Vagina (tissue), 2 donors: ENCODE measurements at places on chromosomes 13 and 19. TPM values are rescaled to one million over a fixed set of nuclear protein-coding genes. Genes with fewer than 3 reads are reported as not detected.

GRCh38 chr19:13396250-13397080, 109.8 kb downstream of the CACNA1A start:
- no peak for DNase-seq

DNA sequence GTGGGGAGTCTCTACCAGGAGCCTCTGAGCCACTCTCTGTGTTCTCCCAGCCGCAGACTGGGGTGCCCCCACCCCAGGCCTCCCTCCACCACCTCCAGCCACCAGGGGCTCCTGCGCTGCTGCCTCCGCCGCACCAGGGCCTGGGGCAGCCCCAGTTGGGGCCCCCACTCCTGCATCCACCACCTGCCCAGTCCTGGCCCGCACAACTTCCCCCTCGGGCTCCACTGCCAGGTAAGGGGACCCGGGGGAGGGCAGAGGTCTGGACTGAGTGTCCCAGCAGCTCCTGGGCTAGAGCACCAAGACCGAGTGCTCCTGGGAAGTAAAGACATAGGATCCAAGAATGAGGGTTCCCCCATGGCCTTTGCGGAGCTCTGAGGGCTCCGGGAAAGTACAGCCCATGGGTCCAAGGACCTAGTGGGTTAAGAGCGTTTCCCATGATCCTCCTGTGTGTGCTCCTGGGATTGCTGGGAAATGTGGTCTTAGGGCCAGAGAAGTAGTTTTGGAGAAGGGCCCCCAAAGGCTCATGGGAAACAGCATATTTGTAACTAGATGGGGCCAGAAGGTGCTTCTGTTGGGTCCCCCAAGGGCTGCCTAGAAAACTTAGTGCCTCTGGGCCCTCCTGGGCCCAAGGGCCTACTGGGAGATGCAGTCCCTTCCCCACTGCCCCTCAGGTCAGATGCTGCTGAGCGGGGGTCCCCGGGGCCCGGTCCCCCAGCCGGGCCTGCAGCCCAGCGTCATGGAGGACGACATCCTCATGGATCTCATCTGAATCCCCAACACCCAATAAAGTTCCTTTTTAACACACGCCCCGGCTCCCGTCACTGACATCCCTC, 14.6 kb upstream of the PTOV1 start:
- no peak for DNase-seq

Gene ERICH6B
- not detected for total RNA-seq

- no peak for DNase-seq
These were observed 96.7 kb upstream of the DIAPH3 start for GRCh38 chr13:60260440-60260839.

Gene FAM216B
- total RNA-seq, result not detected

Gene SELENOV
- total RNA-seq, result not detected

Gene CCDC70
- not detected for total RNA-seq

- no peak for DNase-seq
These were observed 5.8 kb upstream of the KMT5C start for GRCh38 chr19:55333870-55334269.

Gene CTXN1
- 14.2 TPM for total RNA-seq

Gene CABP5
- not detected for total RNA-seq

Gene OR10H1
- not detected for total RNA-seq

GRCh38 chr13:21583478-21583877, 20.5 kb downstream of the MICU2 start:
- no peak for DNase-seq

GRCh38 chr19:510606-511100, 3.4 kb downstream of the TPGS1 start:
- no peak for DNase-seq

Gene DACT3
- total RNA-seq, result 13.8 TPM

- no peak for DNase-seq
These were observed 4.3 kb downstream of the CAB39L start for GRCh38 chr13:49439609-49440008.

Gene N4BP2L2
- 173 TPM for total RNA-seq
